Mesenteric fat pad (tissue), 1 donor: ENCODE measurements at places on chromosomes 11 and 22. TPM values are rescaled to one million over a fixed set of nuclear protein-coding genes. Genes with fewer than 3 reads are reported as not detected.

- DNase-seq, result no peak
Measured at GRCh38 chr11:2417856-2418692, 17.5 kb downstream of the TSSC4 start.

- no peak for DNase-seq
Measured at GRCh38 chr11:100550912-100551632, 136.0 kb upstream of the ARHGAP42 start.

- no peak for DNase-seq
Measured at GRCh38 chr11:57174656-57175055, 7.1 kb upstream of the LRRC55 start.

DNA sequence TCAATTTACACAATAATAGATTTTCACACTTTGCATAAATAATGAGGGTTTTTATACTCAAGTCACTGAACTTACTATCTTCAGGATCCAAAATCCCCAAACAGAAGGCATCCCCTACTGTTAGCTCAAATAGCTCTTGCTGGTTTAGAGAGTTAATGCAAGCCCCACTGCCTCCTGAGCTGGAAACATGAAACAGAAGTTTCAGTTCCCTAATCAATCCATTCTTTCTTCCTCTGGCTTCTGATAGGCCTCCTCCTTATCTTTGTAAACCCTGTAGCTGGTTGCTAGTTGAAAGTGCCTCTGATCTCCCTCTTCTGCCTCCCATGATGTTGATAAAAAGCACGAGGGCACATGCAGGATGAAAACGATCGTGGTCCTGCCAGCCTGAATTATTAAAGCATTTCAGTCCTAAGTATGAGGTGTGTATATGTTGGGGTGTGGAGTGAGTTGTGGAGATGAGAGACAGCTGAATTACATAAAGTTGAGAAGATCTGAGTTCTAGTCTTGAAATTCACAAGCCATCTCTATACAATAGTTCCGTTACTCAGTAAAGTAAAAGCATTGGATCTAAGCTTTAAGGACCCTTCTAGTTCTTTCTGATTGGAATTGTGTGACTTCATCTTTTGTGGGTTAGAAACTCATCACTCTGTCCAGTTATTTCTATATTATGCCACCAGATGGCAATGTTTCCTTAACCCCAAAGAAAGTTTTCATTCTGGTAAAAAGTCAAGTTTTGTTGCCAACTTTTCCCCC, 35.0 kb upstream of the EHF start:
- DNase-seq, result no peak

- DNase-seq, result no peak
Measured at GRCh38 chr11:82899186-82899820, 927 bp downstream of the PRCP start.

GRCh38 chr11:10941414-10941813, 83.6 kb upstream of the ZBED5 start:
- DNase-seq, result no peak

GRCh38 chr11:19345848-19346681, 105.3 kb upstream of the E2F8 start:
- no peak for DNase-seq

DNA sequence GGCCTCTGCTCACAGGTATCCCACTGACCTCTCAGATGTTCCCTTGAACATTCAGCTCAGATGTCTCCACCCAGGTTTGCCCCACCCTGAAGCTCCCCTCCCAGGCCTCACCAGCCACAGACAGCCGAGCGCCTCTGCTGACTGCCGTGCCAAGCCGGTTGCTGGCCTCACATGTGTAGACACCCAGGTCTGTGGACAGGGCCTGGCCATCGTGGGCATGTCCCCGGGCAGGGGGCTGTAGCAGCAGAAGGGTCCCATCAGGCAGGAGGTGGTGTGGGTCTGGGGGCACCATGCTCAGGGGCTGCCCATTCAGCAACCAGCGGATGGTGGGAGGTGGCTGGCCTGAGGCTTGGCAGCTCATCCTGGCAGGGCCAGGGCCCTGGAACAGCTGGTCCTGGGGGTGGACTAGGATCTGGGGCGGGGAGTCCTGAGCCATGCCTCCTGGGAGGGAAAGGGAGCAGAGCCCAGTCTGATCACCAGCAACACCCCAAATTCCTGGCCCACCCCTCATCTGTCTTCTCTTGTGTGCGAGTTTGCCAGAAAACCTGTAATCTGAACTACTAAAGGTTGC, 759 bp downstream of the ROBO4 start:
- DNase-seq, result peak; percentile 86

DNA sequence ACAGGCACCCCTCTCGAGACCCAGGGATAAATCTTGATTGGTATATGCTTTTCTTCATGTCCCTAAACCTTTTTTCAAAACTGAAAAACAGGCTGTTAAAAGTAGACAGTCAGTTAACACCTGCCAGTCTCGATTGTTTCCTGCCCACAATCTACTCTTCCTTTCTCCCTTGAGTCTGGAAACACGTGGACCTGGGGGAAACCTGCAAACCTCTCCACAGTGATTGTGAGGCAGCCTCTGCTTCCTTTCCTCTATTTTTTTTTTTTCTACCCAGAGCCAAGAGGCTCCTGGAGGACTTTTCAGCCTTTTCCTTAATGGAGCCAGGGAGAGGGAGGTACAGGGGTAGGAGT, 69.4 kb upstream of the CLMP start:
- no peak for DNase-seq

DNA sequence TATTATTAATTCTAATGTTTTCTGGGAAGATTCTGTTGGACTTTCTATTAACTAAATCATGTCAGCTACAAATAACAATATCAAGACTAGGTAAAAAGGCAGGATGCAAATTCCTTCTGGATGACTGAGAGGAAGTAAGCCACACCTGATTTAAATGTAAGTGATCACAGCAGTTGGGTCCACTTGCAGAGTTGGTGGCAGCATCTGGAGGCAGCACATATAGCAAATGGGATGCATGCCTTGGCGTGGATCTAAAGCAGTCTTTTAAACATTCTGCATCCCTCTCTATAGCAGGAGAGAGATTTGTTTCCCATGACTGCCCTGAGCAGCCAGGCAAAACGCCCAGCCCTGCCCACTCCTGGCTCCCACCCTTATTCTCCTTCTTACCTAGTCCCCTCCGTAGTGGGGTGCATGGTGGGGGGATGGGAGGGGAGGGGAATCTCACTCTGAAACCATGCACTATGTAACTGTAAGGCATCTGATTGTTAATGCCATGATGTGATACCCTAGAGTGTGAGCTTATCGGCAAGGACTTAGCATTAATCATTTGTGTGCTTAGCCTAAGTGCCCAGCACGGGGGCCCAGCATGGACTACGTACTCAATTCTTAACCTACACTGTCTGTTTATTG, 130.3 kb downstream of the EFCAB6 start:
- DNase-seq, result no peak

DNA sequence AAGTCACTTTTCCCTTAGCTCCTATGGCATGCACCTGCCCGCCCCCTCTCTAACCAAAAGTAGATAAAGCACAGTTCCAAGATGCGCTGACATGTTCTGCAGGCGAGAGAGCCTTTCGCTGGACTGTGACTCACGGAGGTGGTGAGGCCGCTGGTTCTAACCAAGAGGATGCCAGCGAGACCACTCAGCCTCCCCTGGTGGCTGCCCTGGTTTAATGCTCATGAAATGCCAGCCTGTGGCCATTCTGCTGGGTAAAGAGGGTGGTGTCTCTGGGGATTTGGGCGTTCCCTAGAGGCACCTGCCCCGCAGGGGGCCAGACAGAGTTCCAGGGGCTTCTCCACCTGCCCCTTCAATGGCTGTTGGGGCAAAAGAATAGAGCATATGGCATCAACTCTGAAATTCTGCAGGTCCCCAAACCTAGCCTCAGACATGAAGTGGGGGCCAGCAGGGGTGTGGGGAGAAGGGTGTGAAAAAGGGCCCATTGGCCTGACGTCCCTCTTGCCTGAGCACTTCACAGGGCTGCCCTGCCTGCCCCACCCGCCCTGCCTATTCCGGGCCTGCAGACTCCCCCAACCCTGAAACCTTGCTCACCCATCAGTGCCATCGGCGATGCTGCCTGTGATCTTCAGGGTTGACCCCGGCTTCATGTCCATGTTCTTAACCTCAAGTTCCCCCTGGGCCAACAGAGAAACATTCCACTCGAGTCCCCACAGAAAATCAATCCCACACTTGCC, 8.5 kb downstream of the LGALS2 start:
- DNase-seq, result no peak

GRCh38 chr22:36334081-36334820, 53.5 kb downstream of the MYH9 start:
- DNase-seq, result no peak

- DNase-seq, result no peak
Measured at GRCh38 chr11:107821199-107821927, 37.2 kb downstream of the SLC35F2 start.

GRCh38 chr22:45248832-45249561, 8.3 kb upstream of the KIAA0930 start:
- no peak for DNase-seq

- DNase-seq, result no peak
Measured at GRCh38 chr11:128941573-128942271, 949 bp downstream of the TP53AIP1 start.

GRCh38 chr11:132888226-132888625, 644.1 kb downstream of the OPCML start:
- no peak for DNase-seq

DNA sequence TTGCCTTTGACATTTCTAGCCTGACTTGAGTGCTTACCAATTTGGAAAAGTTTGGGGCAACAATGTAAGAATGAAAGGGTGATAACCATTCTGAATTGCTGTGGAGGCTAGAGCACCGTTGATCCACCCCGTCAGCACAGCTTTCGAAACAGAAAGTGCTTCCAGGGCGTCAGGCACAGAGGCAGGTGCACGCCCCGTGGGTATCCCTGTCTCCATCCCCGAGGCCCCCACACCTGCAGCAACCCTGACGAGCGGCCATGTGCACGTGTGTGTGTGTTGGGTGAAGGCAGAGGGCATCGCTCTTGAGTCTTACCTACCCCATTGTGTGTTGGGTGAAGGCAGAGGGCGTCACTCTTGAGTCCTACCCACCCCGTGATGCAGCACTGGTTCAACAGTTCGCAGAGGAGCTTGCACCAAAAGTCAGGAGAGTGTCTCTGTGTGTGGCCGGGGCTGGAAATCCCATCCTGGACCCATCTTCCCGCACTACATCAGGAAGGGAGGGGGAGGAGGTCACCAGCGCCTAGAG, 404.5 kb downstream of the BRD1 start:
- DNase-seq, result peak; percentile 77

DNA sequence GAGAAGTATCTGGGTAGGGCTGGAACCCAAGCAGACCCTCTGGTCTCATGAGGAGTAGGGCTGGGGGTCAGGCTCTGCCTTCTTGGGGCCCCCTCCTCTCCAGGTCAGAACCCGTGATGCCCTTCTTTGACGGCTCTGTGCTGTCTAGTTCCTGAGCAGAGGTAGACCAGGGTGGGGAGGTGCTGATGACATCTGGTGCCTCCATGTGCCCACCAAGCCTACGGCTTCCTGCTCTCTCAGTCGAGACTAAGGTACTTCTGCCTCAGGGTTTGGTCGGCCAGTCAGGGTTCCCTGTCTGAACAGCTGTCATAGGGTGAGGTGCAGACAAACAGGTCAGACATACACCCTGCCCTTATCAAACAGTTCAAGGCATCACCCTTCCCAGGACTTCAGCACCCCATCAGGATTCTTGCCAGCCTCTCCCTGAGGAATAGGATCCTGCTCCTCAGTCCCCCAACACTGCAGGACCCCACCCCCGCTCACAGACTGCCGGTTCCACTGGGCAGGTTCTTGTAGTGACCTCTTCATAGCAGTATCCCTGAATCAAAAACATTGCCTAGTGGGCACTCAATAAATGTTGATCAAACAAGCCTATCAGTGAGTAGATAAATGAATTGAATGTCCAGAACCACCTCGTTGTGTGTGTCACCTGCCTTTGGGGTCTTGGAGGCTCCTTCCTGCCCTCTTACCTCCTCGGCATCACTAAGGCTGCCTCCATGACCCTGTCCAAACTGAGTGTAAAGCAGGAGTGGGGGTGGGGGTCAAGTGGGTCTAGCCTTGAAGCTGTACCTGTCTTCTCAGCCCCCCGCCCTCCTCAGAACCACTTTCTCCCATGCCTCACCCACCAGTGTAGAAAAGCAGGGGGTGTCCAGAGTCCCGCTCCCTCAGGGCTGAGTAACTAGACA, 158.2 kb downstream of the BUD13 start:
- no peak for DNase-seq

- DNase-seq, result no peak
Measured at GRCh38 chr22:46739094-46739870, 1.2 kb upstream of the CERK start.

DNA sequence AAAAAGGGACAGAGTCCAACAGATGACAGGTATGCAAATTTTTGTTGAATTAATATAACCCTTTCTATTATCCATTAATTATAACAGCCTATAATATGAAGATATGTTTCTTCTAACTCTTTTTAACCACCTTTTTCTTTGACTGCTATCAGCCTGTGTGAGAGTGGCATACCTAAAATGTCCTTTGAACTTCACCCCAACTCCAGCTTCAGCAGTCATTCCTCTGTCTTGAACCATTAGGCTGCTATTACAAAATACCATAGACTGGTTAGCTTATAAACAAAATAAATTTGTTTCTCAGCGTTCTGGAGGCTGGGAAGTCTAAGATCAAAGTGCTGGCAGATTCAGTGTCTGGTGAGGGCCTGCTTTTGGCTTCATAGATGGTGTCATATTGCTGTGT, 564.6 kb upstream of the FAT3 start:
- DNase-seq, result no peak

- DNase-seq, result no peak
Measured at GRCh38 chr11:119545978-119546915, 123.3 kb upstream of the THY1 start.

- no peak for DNase-seq
Measured at GRCh38 chr11:21411104-21411503, 741.7 kb downstream of the NELL1 start.

GRCh38 chr11:7969756-7970646, 4.8 kb upstream of the NLRP10 start:
- DNase-seq, result no peak

DNA sequence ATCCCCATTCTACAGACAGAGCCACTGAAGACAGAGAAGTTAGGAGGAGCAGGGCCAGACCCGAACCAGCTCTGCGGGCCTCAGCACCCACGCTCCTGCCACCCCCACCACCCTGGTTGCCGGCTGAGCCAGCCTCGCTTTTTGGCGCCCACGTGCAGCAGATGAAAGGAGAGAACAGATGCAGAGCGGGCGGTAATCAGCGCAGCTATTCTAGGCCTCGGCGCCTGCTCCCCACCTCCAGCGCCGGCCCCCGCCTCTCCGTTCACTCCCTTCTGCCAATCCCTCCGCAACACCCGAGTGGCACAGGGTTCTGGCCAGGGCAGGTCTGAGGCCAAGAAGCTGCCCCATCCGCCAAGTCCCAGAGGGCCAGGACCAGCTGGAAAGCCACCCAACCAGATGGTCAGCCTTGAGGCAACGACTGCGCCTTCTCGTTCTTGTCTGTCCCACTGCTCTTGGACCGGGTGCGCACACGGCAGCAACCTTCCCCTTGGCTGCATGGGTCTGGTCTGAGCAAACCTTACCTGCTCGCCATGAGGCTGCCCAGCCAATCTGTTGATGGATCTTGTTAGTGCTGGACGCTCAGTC, 16.8 kb downstream of the DNAL4 start:
- no peak for DNase-seq

- no peak for DNase-seq
Measured at GRCh38 chr11:11308249-11308648, 44.8 kb downstream of the CSNK2A3 start.

Gene OR8D4
- not detected for total RNA-seq

Gene TREH
- not detected for total RNA-seq

Gene CADM1
- total RNA-seq, result 14.8 TPM

Gene ARHGAP8
- total RNA-seq, result 8.2 TPM

Gene MMP12
- total RNA-seq, result 0.29 TPM

Gene BTBD18
- total RNA-seq, result not detected

Gene CARD18
- total RNA-seq, result not detected

Gene MYBPC3
- 0.48 TPM for total RNA-seq
